ENCODE measurements at places on chromosomes 3 and 15.

DNA sequence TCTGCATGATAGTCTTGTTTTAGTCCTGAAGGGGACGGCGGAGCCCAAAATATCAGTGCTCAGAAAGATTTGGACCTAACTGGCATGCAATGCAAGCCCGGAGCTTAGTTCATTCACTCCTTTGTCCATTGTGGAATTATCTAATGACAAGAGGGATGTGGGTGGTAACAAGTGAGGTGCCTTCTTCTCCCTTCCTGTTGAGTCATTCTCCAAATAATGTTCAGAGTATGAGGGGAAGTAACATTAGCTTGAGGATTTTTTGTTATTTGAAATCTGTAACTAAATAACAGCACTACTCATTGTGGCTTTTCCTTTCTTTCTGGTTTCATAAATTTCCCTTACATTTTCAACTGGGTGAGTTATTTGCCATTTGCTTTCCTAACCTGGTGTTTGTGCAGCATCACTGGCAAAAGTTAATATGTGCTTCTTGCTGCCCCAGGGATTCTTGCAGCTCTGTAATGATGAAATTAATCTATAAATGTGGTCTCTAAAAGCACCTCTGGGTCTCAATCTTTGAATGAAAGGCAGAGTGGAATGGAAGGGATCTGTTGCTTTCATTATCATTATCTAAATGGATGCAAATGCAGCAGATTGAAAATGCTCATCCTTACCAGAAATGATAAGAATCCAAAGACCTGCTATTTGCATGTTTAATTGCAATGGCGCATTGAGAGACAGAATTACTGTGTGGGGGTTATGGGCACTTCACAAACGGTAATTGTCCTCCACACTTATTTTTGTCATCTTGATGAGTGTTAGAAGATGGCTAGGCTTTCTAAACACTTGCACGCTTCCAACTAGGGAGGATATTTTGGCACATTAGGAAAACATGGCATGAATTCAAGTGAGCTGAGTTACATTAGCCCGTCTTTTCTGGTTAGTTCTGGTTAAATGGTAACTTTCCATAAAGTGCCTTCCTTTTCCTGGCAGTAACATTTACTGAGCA lies 89.9 kb upstream of the MITF start:
- no peak for DNase-seq

GRCh38 chr3:151091685-151092345 lies 6.4 kb downstream of the MED12L start:
- DNase-seq = no peak

DNA sequence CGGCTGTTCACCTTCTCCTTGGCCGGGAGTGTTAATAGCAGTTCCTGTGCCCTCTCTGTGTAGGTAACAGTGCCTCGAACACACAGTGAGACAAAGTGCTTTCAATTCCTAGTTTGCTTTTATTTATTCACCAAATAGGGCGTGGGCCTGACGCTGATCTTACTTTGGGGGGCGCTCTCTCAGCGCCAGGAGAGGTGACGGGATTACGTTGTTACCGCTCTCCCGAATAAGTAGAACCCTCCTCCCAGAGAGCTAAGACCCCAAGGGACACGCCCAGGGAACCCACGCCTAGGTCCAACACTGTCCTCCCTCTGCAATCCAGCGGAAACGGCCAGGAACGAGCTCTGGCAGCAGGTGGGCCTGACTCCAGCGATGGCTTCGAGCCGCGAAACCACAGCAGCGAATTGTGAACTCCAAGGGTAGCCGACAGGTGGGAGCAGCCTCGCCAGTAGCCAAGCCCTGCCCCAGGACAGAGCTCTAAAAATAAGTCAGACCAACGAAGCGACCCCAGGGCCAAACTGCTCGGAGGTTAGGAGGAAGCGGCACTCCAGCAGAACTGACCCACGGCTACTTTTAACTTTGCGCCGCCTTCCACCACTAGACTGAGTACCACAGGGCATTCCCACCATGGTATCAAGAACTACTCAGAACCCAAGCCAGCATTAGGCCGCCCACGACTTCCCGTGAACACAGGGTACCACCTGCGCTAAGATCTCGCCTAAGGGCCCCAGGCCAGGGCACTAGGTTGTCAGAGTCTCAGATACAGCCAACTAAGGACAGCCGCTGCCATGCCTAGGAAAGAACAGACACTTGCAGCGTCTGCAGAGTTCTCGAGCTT lies 1.6 kb upstream of the SIN3A start:
- peak; percentile 42 for DNase-seq

DNA sequence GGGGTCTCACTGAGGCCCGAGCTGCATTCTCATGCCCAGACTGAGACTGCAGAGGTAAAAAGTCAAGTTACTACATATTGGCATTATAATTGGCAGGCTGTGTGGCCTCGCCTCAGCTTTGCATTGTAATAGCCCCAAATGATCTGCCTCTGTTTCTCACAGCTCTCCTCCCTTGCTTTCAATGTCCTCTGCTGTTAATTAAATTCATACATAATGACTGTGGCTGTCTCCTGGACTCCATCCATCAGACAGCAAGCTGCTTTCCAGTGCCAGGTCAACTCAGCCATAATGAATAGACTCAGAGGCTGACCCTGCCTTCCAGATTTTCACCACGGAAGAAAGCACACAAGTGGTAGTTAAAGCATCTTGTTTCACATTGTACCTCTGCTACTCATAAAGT lies 7.6 kb upstream of the RTP4 start:
- DNase-seq = no peak

- no peak for DNase-seq
Measured at GRCh38 chr3:31077021-31077601, 182.7 kb upstream of the GADL1 start.

DNA sequence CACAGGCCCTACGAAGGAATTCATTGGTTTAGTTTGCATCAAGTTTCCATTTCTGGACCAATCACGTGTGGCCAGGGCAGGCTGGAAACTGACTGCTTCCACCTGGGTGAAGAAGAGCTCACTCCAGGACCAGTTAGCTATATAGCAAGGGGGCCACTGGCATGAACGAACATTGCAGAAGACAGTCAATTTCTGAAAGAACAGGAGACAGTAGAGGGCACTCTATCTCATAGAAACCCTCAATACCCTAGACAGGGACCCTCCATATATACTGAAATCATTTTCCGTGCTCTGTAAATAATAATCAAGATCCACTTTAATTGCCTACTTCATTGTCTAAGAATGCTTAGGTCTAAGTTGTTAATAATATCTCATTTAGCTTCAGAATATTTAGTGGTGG lies 215.6 kb downstream of the CADPS start:
- no peak for DNase-seq

DNA sequence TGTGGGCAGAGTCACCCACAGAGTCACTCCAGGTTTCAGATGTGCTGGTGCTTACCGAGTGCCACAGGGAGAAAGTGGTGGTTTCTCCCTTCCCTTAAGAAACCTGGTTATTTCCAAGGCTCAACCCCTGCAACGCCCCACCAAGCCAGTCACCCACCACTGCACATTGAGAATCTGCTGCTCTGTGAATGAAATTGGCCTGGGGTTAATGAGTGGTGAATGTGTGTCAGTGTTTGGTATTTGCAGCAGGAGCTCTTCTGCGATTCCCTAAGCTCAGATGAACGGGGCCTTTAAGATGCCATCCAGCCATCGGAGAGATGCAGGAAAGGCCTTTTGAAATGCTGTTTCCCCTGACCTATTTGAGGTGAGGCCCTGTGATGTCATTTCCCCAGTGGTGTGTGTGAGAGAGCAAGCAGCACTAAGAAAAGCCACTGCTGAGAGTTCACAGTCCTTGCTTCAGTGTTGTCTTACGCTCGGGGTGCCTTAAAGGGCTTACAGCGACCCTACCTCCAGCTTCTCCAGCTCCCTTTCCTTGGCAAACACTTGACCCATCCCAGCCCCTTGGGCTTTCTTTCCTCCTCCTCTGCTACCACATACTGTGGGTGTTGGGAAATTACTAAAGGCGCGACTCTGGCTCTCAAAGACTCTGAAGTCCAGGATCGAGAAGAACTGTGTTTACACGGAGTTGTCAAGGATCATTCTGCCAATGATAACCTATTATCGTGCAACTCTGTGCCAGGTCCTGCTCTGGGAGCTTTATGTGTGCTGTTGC lies 68.9 kb downstream of the SMAD3 start:
- no peak for DNase-seq

DNA sequence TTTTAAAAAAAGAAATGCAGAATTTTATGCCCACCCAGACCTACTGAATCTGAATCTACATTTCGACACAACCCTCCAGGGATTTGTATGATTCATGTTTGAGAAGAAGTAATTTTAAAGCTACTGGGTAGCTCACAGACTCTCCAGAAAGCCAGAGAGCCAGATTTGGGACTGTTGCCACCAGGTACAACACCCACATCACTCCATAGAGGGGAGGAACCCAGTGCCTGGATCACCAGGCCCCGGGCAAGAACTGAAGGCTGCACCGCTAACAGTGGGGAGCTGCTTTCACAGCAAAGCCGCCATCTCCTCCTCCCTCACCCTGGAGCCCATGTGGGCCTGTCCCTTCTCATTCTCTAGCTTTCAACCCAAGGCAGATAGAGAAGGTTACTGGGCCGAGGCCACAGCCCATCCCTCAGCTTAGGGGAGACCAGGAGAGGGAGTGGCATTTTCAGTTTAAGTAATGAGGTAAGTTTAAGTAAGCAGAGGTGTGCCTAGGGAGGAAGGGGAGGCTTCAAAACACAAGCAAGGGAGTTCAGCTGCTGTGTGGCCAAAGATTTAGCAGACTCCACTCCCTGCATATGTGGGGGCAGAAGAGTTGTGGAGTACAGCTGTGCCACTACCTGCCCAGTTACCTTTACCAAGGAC lies 109.8 kb downstream of the IL12A start:
- no peak for DNase-seq

DNA sequence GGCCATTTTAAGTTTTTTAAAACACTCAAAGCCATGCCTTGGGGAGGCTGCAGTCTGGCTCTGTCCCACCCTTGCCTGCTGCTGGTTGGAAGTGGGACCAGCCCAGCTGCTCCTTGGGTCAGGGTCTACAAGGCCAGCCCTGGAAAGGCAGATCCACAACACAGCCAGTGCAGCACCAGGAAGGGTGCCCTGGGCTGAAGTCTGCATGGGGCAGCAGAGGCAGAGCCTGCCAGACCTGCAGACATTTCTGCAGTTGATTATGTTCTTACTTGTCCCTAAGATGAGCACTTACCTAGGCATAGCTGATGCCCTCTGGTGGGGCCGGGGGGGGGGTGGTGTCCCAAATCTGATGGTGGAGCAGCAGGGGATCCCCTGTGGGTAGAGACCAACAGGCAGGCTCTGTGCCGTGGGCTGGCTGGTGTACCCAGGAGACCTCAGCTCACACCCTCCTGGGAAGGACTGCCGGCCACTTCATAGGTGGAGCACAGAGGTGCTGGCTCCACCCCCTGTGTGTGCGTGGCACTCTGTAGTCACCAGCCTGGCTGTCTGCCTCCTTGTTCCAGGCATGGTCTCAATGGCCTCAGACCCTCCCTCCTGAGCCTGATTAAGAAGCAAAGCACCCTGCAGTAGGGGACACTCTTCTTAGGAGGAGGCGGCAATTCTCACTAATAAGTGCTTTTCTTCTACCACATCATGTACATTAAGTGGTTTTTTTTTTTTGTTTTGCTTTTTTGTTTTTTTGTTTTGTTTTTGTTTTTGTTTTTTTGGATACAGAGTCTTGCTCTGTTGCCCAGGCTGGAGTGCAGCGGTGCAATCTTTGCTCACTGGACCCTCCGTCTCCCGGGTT lies 97.4 kb upstream of the KLF13 start:
- no peak for DNase-seq

GRCh38 chr3:100591411-100591810 lies 18.0 kb upstream of the ADGRG7 start:
- no peak for DNase-seq

GRCh38 chr3:27194861-27195483 lies 174.2 kb downstream of the NEK10 start:
- no peak for DNase-seq
